Neural progenitor cell (in vitro differentiated cells): ENCODE measurements at places on chromosomes 3 and 15. TPM values are rescaled to one million over a fixed set of nuclear protein-coding genes. Genes with fewer than 3 reads are reported as not detected.

DNA sequence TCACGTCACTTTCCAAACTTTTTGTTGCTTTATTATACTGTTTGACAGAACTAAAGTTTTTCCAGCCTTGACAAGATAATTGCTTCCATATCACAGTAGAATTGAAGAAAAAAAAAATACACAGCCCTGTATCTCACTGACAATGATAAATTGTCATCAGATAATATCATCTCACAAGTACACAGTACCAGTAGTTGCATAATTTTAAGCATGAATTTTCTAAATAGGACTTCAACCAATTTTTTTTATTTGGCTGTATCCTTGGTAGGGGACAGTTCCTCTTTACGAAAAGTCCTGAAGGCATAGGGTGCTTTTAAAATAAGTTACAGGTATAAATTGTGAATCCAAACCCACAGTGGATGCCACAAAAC is 230.7 kb downstream of the ATP8B4 start:
- H3K36me3 ChIP-seq: no peaks in the 10 kb centered on the region
- no peak for DNase-seq
- H3K27ac ChIP-seq: no peak overlapping the region
- no peaks in the 10 kb centered on the region for H3K4me1 ChIP-seq
- no peak overlapping the region for H3K4me3 ChIP-seq

The LMCD1 gene
- total RNA-seq: 0.15 TPM in 1 of 2 replicates, not detected in the other

GRCh38 chr15:61653110-61653509 is 407.1 kb downstream of the VPS13C start:
- no peak overlapping the region for H3K27ac ChIP-seq
- no peak for DNase-seq
- H3K27me3 ChIP-seq: no peaks in the 10 kb centered on the region
- no peak overlapping the region for H3K4me3 ChIP-seq

DNA sequence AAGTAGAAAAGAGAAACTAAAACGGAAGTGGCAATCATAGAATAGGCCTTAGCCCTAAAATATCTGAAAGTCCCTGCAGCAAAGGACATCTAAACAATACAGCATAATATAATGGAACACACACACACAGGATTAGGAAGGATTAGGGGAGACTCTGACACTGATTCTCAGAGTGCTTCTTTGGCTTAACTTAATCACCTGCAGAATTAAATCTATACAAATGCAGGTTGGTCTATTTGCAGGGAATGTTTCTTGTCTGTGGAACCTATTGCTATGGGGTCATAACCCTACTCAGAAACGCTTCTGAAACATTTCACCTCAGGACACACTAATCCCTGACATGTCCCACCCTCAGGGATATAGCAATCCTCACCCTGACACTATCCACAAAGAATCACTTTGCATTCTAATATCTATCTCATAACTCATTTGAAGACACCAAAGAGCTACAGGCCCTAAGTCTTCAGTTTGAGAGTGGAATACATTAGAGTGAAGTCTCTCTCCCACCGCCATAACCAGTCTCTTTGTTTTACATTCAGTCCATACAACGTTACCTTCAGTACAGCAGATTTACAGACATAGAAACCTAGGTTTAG is 1041.2 kb downstream of the TUSC7 start:
- no peaks in the 10 kb centered on the region for H3K27me3 ChIP-seq
- peaks cover 16% of the 10 kb centered on the region for H3K4me1 ChIP-seq
- no peak overlapping the region for H3K27ac ChIP-seq
- DNase-seq: peak; percentile 42
- no peaks in the 10 kb centered on the region for H3K36me3 ChIP-seq
- H3K4me3 ChIP-seq: no peak overlapping the region

DNA sequence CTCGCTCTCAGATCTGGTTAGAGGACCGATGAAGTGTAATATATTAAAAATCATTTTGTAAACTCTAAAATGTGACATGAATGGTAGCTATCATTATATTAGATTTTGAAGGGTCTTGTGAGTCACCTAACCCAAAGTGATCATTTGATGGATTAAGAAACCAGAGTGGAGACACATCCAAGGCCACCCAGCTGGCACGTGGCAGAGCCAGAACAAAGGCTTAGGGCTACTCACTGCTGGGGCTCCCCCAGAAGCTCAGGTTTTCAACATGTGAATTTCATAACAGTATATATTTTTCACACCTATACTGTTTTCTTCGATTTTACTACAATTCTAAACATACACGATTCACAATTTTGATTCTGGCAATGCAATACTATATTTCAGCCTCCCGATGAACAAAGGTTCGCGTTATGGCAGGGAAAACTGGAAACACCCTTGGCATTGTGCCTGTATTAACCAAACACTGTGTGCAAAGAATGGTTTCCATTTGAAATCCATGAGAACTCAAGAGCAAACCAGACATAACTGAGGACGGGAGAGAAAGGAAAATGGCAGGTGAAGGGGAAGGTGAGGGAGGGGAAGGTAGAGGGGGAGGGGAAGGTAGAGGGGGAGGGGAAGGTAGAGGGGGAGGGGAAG is 88.9 kb downstream of the ADAMTS17 start:
- no peaks in the 10 kb centered on the region for H3K4me1 ChIP-seq
- no peak overlapping the region for H3K27ac ChIP-seq
- no peaks in the 10 kb centered on the region for H3K36me3 ChIP-seq
- H3K27me3 ChIP-seq: no peaks in the 10 kb centered on the region

DNA sequence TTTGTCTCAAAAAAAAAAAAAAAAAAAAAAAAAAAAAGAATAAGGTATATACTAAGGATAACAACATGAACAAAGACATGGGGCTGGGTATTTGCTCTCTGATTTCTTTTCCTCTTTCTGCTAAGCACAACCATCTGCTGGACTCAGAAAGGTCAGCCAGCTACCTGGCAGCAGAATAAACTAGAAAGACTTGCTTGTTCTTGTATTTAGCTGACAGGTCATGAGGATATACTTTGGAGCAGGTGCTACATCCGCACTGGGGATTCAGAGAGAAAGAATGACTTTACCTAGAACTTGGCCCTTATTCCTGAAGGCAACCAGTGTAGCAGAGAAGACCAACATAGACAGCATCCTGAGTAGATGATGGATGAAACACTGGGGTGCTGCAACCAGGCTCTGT is 550.5 kb downstream of the NTRK3 start:
- no peak overlapping the region for H3K4me3 ChIP-seq
- no peaks in the 10 kb centered on the region for H3K27me3 ChIP-seq
- DNase-seq: no peak
- no peaks in the 10 kb centered on the region for H3K4me1 ChIP-seq

GRCh38 chr3:30741889-30742288 is 135.5 kb downstream of the TGFBR2 start:
- H3K36me3 ChIP-seq: no peaks in the 10 kb centered on the region
- no peak overlapping the region for H3K4me3 ChIP-seq
- H3K27ac ChIP-seq: no peak overlapping the region
- H3K4me1 ChIP-seq: no peaks in the 10 kb centered on the region
- no peaks in the 10 kb centered on the region for H3K27me3 ChIP-seq

GRCh38 chr15:67175643-67176071 is 78.8 kb downstream of the AAGAB start:
- no peak overlapping the region for H3K27ac ChIP-seq
- DNase-seq: no peak
- H3K36me3 ChIP-seq: no peaks in the 10 kb centered on the region
- H3K27me3 ChIP-seq: no peaks in the 10 kb centered on the region

The KCNMB3 gene
- total RNA-seq: 2.9 and 4.4 TPM in 2 replicates

The GOLGA8Q gene
- total RNA-seq: not detected in 2 replicates

- H3K27ac ChIP-seq: no peak overlapping the region
- no peaks in the 10 kb centered on the region for H3K27me3 ChIP-seq
- no peaks in the 10 kb centered on the region for H3K4me1 ChIP-seq
- no peak overlapping the region for H3K4me3 ChIP-seq
- no peak for DNase-seq
Measured at GRCh38 chr15:36136049-36136448, 443.4 kb upstream of the CDIN1 start.

GRCh38 chr3:111725706-111726105 is 130.6 kb upstream of the ZBED2 start:
- no peaks in the 10 kb centered on the region for H3K36me3 ChIP-seq
- no peak for DNase-seq
- H3K27ac ChIP-seq: no peak overlapping the region

DNA sequence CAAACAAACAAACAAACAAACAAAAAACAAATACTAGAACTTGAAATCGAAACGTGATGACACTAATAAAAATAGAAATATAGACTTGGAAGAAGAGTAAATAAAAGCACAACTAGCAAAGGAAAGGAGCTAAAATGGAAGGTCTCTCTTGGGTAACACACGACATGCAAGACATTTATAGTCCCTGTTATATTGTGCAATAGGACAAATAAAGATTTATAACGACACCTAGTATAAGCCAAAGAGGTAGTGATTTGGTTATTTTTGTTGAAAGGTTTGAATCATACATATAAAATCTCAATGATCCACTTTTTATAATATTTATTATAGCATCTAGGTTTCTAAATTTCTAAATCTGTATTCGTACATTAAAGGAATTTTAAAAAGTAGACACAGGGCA is 349.6 kb downstream of the CHST2 start:
- H3K36me3 ChIP-seq: no peaks in the 10 kb centered on the region
- no peak overlapping the region for H3K4me3 ChIP-seq
- no peak overlapping the region for H3K27ac ChIP-seq
- no peak for DNase-seq

GRCh38 chr15:58771621-58772250 is 634 bp downstream of the MINDY2 start:
- peaks cover 5% of the 10 kb centered on the region for H3K4me1 ChIP-seq
- DNase-seq: peak; percentile 72
- H3K27me3 ChIP-seq: peaks cover 4% of the 10 kb centered on the region
- peak overlapping the region; percentile 80 for H3K4me3 ChIP-seq

- DNase-seq: no peak
- no peak overlapping the region for H3K4me3 ChIP-seq
- H3K27ac ChIP-seq: no peak overlapping the region
- no peaks in the 10 kb centered on the region for H3K36me3 ChIP-seq
- H3K4me1 ChIP-seq: no peaks in the 10 kb centered on the region
Measured at GRCh38 chr3:173970281-173970680, 572.7 kb downstream of the NLGN1 start.

The NR2E3 gene
- 0.28 TPM in 1 of 2 replicates, not detected in the other for total RNA-seq

DNA sequence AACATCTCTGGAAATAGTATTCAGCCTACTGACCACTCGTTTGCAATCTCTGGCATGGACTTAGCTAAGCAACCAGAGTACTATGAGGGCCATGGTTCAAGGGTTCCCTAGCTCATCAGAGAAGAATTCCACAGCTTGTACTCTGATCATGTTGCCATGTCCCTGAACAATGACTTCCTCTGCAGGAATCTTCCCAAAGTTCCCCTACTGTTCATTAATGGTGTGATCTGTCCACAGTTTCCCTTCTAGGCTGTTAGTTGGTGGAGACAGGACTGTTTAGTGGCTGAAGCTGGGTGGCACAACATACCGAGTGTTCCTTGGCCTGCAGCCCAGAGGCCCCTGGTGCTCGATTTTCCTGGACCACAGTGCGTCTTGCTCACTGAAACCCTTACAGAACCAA is 44.4 kb upstream of the GALNT15 start:
- no peak overlapping the region for H3K4me3 ChIP-seq
- DNase-seq: no peak
- H3K27me3 ChIP-seq: no peaks in the 10 kb centered on the region

DNA sequence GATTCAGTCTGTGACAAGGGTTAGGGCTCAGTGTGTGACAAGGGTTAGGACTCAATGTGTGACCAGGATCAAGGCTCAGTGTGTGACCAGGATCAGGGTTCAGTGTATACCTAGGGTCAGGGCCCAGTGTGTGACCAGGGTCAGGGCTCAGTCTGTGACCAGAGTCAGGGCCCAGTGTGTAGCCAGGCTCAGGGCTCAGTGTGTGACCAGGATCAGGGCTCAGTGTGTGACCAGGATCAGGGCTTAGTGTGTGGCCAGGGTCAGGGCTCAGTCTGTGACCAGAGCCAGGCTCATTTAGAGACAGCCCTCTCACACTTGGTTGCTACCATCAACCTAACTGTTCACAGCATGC is 24.2 kb downstream of the LOXL1 start:
- no peak overlapping the region for H3K4me3 ChIP-seq
- no peak for DNase-seq
- H3K4me1 ChIP-seq: peaks cover 8% of the 10 kb centered on the region
- peaks cover 3% of the 10 kb centered on the region for H3K27me3 ChIP-seq
- no peaks in the 10 kb centered on the region for H3K36me3 ChIP-seq

- H3K27me3 ChIP-seq: no peaks in the 10 kb centered on the region
- H3K4me3 ChIP-seq: no peak overlapping the region
- H3K27ac ChIP-seq: no peak overlapping the region
Measured at GRCh38 chr3:8579096-8579495, 65.5 kb downstream of the SSUH2 start.

GRCh38 chr15:73329501-73330200 is 39.1 kb downstream of the HCN4 start:
- H3K27me3 ChIP-seq: no peaks in the 10 kb centered on the region
- H3K4me1 ChIP-seq: no peaks in the 10 kb centered on the region
- H3K4me3 ChIP-seq: no peak overlapping the region
- no peak for DNase-seq

DNA sequence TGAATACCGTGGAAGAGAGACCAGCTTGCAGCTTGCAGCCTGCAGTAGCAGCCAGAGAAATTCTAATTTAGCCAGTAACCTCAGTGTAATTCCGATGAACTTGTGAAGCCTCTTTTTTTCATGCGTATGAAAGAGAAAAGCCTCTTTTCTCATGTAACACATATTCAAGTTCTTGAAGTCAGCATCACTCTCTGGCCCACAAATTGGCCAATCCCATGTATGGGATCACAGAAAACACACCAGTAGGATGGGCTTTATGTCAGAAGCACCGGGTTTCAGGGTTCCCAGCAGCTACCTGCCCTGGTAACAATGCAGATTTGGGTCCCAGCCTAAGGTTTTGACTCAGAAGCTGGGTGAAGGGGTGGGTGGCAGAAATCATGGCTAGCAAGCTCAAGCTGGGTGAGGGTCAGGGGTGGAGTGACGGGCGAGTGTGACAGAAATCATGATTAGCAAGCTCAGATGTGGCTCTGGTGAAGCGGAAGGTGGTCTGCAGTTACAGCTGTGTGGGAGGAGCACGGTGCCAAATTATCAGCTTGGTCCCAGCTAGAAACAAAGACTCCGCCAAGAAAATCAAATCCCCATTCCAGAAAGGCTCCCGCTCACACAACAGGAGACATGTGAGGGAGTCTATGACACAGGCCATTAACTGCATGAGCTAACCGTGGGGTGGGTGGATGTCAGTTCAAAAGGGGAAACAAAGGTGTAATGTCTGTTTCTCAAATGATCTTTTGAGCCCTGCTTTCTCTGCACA is 86.6 kb downstream of the SNRK start:
- no peaks in the 10 kb centered on the region for H3K27me3 ChIP-seq
- peaks cover 17% of the 10 kb centered on the region for H3K4me1 ChIP-seq
- no peak overlapping the region for H3K4me3 ChIP-seq
- DNase-seq: peak; percentile 38
- no peaks in the 10 kb centered on the region for H3K36me3 ChIP-seq
